ENCODE measurements at places on chromosomes 2 and 18.

GRCh38 chr2:238869293-238870124 lies 21.6 kb downstream of the TWIST2 start:
- no peak for DNase-seq

DNA sequence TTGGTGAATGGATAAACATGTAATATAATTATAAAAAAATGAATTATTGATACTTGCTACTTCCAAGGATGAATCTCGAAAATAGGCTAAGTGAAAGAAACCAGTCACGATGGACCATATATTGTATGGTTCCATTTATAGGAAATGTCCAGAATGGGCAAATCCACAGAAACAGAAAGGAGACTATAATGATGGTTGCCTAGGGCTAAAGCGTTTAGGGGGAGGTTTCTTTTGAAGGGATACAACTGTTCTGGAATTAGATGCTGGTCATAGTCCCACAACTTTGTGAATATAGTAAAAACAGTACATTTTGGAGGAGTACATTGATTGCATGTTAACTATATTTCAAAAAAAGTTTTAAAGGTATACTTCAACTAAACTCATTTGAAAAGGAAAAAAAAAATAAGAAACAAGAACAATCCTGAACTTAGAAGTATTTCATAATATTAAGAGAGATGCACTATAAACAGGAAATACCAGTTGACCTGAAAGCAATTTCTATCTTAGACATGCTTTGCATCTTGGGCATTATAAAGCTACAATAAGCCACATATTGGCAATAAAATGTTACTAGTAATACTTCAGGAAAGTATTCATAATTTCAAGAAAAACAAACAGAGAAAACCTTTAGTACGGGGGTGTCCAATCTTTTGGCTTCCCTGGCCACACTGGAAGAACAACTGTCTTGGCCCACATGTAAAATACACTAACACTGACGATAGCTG lies 130.0 kb downstream of the C2orf74 start:
- DNase-seq: no peak

- no peak for DNase-seq
Observed at GRCh38 chr2:18398833-18399232, 161.6 kb downstream of the RDH14 start.

DNA sequence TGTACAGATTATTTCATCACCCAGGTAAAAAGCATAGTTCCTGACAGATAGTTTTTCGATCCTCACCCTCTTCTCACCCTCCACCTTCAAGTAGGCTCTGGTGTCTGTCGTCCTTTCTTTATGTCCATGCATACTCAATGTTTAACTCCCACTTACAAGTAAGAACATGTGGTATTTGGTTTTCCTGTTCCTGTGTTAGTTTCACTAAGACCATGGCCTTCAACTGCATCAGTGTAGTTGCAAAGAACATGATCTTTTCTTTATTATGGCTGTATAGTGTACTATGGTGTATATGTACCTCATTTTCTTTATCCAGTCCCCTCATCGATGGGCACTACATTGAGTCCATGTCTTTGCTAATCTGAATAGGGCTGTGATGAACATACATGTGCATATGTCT lies 184.2 kb downstream of the KCNJ3 start:
- no peak for DNase-seq

DNA sequence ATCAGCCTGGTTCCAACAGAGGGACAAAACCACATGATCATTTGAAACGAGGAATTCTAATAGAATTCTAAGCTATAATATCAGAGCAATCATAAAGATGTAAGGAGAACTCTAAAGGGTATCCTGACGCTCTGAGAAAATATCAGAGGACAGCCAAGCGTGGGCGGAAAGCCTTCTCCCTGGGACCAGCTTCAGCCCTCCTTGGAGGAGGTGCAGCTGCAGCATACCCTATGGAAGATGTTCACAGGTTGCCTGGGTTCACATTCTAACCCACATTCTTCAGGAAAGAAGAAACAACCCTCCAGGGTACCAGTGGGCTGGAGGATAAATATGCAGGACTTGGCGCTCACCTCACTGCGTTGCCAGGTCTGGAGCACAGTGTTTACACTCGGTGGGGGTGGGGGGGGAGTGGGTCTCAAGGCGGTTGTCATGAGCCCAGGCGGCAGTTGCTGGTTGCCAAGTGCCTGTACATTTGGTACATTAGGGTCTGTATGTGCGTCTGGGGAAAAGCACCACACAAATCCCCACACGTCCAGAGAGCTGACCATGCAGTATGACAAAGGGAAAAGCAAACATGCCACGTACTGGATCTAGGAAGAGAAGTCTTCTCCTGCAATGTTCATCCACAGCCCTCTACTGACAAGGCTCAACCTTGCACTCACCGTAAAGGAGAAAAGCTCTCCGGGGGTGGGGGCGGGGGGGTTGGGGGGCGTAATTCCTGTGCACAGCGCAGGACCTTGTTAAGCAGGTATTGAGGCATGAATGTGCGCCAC lies 80.5 kb downstream of the CDH19 start:
- no peak for DNase-seq

- no peak for DNase-seq
Observed at GRCh38 chr2:153935511-153935910, 63.8 kb downstream of the GALNT13 start.

- DNase-seq: no peak
Observed at GRCh38 chr2:219836647-219837177, 209.3 kb downstream of the SLC4A3 start.

DNA sequence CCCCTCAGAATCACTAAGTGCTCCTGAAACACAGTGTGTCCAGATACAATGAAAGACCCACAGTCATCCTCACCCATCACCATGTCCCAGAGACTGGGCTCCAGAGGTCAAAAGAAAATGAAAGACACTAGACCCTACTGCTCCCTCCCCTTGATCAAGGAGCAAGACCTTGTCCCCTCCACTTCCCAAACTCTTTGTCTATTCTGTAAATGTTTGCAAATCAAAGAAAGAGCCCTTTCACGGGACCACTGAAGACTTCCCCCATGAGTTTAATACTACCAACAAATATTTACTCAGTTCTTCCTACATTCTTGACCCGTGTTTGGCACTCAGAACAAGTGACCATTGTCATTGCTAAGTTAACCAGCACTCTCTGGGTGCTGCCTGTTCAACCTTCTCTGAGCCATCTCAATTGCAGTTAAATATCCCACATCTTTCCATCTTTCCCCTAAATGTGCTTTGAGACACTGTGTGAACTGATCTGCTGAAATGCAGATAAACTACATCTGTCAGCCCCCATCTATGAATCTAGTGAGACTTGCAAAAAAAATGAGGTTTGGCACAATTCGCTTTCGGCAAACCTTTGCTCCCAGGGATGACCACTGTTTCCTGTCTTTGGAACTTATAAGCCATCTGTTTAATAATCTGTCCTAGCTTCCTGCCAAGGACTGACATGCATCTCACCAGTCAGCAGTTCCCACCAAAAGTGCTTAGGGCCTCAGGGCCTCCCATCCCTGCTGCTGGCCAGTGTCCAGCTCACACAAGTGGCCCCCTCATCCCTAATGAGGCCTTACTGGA lies 170.3 kb downstream of the GFPT1 start:
- no peak for DNase-seq

DNA sequence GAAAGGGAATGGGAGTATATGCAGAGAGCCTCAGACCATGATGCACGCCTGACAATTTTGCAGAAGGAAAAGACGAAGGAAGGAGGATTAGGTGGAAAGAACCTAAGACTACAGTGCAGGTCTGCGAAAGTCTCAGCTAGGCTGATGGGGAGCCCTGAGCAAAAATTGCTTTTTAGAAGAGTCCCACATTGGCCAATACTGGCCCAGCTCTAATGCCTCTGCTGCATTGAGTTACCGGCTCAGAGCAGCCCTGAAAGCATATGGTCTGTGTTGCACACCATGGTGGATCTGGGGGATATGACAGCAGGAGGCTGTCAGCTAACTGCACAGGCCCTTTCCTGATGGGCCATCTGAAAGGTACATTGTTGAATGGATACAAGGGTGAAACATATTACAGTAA lies 48.3 kb upstream of the CAVIN2 start:
- no peak for DNase-seq

GRCh38 chr2:46748121-46748520 lies 167.5 kb downstream of the MCFD2 start:
- DNase-seq: no peak

GRCh38 chr2:203683932-203684556 lies 22.4 kb upstream of the CD28 start:
- DNase-seq: peak; percentile 89

DNA sequence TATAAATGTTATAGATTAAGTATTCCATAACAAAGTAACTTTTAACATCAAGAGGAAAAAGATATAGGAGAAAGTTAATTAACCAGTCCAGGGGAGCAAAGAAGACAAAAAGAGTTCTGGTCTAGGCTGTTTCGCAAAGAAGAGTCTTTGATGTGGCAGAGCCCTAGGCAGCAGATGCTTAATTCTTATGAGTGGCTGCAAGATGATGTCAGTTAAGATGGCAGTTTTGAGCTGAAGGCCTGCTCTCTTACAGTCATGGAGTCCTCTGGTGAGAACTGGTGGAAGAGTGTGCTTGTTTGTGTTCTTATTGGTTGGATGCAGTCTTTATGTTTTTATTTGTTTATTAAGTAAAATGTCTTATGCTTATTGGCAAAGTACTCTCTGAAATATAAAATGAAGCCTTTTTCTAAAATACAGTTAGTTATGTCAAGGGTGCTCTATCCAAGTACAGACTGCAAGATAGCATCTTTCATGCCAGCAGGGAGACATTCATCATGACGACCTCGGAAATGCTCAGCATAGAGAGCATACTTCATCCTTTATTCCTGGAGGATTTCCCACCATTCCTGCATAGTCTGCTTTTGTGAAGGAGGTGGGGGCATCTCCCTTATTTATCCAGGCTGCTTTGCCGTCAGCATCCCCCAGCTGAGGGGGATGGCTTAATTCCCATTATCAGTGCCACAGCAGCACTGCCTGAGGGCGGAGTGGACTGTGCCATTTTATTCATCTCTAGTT lies 38.9 kb upstream of the SERPINE2 start:
- DNase-seq: no peak

DNA sequence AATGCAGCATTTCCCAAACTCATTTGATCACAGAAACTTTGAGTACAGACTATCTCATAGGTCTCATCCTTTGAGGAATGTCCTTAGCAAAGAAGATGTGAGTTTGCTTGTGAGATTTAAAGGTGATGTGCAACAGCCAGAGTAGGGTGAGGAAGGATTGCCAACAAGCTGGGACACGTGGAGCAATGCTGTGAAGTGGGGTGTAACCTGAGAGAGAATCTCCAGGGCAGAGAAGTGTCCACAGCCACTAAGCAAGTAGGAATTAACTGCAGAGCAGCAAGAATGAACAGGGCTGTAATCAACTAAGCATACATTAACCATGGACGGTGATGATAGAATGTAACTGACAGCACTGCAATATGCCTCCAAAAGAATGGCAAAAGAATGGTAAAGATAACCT lies 469.9 kb upstream of the NRP2 start:
- DNase-seq: no peak

- DNase-seq: no peak
Observed at GRCh38 chr18:4102901-4103300, 352.2 kb downstream of the DLGAP1 start.

- no peak for DNase-seq
Observed at GRCh38 chr2:121969766-121970639, 214.6 kb downstream of the TSN start.

GRCh38 chr2:136054856-136055255 lies 63.1 kb downstream of the CXCR4 start:
- no peak for DNase-seq

DNA sequence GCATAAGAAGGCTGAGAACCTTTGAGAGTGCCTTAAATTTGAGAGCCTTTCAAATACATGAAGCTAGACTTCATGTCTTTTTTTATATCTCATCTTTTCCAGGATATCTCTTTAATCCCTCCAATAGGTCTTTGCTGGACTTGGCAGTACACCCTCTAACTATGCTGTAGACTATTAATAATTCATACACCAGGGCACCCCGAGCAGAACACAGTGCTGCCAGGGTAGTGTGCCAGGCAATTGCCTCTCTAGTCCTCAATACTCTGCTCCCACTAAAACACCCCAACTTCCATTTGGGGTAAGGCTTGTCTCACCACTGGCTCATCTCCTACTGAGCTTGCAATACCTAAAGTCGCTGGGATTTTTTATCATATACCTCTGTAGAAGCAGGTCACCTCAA lies 80.8 kb downstream of the VIT start:
- no peak for DNase-seq

GRCh38 chr2:44974064-44974715 lies 32.7 kb downstream of the SIX3 start:
- peak; percentile 73 for DNase-seq

Measured in suppressor macrophage (primary cell).